Epithelial cell of proximal tubule (primary cell): ENCODE measurements at places on chromosomes 12 and 14. TPM values are rescaled to one million over a fixed set of nuclear protein-coding genes. Genes with fewer than 3 reads are reported as not detected.

PDE3A gene
- 1.3 and 1.6 TPM in 2 replicates for total RNA-seq

SMIM41 gene
- not detected in 2 replicates for total RNA-seq

DNA sequence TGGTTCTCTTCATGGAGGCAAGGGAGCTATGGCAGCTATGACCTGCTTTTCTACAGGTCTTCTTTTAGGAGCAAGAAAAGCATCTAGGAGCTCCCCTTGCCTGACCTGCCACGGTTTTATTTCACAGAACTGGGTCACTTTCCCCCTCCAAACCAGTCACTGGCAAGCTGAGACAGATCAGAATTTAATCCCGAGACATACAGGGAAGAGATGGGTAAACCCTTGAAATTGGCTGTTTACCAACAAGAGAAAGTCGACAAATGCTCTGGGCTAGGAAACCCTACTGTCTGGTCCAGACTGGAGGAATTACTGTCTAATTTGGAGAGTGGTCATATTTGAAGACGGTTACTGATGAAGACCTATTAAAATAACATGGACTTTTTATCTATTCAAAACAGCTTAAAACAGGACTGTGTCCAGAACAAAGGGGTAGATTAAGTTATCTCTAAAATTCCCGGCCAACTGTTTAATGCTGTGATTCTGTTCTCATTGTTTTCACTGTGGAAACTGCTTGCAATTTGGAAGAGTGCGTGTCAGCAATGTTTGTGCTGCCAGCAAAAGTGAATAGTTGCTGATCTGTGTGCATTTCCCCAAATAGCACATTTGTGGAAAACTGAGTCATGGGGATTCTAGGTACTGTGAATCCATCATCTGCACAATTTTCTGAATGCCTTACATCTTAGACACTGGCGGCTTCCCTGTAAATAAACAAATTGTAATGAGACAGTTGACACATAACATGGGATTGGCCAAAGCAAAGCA, 73.4 kb upstream of the EEA1 start:
- no peak for DNase-seq

- no peak for DNase-seq
Measured at GRCh38 chr12:27502021-27502435, 22.0 kb upstream of the PPFIBP1 start.

DNA sequence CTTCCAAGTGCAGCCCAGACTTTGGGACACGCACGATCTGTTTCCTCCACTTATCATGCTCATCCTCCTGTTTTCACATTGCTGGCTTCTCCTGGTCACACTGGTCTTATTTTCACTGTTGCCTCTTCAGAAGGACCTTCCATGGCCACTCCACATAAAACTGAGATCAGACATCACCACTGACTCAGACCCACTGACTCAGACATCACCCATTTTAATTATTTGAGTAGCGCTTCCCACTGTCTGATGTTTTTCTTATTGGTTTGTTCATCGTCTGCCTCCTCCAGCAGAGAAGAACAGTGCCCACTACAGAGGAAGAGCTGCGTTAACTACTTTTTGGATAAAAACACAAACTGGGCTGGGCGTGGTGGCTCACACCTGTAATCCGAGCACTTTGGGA, 270.5 kb upstream of the PWP1 start:
- DNase-seq, result no peak

- no peak for DNase-seq
Measured at GRCh38 chr12:107704041-107704440, 18.4 kb downstream of the PWP1 start.
